ENCODE measurements at places on chromosomes 13 and 19.

GRCh38 chr13:23644126-23644419, 73.9 kb downstream of the TNFRSF19 start:
- no peak for DNase-seq

DNA sequence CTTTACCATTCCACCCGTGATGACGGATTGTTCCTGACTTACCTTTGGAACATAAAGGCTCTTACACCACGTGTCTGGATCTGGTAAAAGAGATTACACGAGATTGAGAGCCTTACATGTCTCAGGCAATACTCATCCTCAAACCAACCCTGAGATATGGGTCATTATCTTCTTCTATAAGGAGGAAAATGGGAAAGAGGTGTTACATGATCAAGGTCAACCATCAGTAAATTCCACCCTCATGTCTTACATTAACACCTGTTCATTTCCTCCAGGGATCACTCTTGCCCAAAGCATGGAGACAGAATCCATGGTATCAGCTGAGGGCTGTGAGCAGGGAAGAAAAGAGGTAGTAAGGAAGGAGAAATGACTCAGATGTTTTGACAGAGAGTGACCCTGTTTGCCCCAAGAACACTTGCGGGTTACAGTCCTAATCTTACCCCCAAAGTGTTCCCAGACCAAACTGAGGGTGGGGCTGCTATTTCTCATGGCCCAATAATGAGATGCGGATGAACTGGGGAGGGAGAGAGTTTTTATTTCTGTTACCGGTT, 19.6 kb downstream of the LILRB4 start:
- DNase-seq = no peak

DNA sequence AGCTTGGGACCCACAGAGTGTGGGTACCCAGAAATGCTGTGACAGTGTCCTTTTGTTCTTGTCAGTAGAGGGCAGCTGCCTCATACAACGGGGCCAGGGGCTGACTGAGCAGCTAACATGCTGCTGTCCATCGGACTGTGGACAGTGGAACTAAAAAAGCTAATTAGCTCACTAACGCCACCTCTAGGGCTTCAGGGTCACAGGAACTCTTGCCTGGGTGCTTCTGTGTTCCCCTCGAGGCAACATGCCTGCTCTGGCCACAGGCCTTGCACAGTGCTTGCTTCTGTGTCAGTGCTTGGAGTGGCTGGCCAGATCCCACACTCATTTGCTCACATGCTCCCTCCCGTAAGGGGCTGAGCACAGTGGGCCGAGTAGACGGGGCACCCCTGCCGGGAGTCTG, 377.0 kb downstream of the OLFM4 start:
- DNase-seq = no peak

DNA sequence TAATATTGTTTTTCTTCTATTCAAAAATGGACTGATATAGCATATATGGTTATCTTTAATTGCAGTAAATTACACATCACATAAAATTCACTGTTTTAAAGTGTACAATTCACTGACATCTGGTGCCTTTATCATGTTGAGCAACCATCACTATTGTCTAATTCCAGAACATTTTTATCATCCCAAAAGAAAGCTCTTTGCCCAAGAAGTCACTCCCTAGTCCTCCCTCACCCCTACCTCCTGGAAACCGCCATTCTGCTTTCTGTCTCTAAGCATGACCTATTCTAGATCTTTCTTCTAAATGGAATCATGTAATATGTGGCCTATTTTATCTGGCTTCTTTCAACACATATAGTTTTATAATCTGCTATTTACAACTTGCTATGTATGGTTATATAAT, 525.6 kb downstream of the DCT start:
- no peak for DNase-seq

- DNase-seq = no peak
These were observed 7.0 kb downstream of the HIF3A start for GRCh38 chr19:46303691-46304397.

DNA sequence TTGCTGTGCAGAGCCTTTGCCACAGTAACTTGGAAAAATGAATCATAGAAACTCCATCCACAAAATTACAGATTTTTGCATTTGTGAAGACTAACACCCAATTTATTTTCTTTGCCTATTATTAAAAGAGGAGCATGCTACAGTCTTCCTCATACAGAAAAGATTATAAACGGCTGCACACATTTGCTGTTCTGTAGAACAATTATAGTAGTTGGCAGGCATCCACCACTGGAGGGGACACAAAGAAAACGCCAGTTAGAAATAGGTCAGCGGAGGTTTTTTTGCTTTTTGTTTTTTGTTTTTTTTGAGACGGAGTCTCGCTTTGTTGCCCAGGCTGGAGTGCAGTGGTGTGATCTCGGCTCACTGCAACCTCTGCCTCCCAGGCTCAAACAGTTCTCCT, 51.6 kb downstream of the SACS start:
- no peak for DNase-seq

- no peak for DNase-seq
These were observed 21.4 kb upstream of the PSG9 start for GRCh38 chr19:43290568-43291359.

- DNase-seq = no peak
These were observed 2.4 kb downstream of the DZIP1 start for GRCh38 chr13:95642028-95642621.

DNA sequence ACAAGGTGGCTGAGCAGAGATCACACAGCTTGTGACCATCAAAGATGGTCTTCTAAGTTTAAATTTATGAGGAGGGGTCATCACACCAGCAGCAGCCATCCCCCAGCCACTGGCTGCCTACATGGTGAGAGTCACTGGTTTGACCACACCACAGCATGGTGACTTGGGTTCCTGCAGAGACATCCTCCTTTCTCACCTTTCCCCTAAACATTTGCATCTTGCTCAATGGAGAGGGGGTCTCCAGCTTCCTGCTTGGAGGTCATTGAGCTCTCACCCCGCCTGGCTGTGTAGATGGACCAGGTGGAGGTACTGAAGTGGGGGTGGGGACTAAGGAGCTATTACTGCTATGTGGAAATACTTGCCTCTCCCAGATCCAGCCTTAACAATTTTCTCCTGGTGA, 247.6 kb upstream of the ARGLU1 start:
- no peak for DNase-seq

- no peak for DNase-seq
These were observed 1440.5 kb upstream of the SPRY2 start for GRCh38 chr13:81781471-81781870.

DNA sequence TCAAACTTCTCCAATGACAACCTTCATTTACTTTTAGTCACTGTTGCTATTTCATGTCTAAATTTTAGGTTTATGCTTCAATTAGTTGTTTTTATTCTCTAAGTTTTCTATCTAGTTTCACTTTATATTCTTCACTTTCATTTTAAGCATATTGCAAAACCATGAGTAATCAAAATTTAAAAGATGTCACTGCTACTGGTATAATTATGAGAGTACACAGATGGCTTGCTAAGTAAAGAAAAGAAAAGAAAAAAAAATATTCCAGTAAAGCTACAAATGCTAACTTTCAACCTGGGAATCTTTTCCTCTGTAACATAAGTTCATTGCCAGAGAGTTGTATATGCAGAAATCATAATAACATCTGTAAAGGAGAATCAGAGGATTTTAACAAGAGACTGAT, 1624.7 kb downstream of the PCDH9 start:
- no peak for DNase-seq

DNA sequence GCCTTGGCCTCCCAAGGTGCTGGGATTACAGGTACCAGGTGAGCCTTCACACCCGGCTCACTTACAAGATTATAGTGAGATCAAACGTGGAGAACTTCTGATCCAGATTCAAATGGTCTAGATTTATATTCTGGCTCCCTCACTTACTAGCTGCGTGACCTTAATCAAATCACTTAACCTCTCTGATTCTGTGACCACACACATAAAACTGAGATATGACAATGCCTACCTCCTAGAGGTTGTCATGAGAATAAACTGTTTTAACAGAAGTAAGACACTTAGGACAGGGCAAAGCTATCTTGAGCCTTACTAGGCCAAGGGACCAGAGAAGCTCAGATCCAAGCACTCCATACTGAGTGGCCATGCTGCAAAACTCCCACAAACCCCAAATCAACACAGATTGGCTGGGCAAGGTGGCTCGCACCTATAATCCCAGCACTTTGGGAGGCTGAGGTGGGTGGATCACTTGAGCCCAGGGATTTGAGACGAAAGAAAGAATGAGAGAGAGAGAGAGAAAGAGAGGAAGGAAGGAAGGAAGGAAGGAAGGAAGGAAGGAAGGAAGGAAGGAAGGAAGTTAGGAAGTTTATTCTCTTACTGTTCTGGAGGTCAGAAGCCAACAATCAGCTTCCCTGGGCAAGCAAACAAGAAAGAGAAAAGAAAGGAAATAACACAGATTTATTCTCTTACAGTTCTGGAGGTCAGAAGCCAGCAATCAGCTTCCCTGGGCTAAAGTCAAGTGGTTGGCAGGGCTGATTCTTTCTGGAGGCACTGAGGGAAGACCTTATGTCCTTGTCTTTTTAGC, 46.1 kb upstream of the MAP3K10 start:
- DNase-seq = no peak

DNA sequence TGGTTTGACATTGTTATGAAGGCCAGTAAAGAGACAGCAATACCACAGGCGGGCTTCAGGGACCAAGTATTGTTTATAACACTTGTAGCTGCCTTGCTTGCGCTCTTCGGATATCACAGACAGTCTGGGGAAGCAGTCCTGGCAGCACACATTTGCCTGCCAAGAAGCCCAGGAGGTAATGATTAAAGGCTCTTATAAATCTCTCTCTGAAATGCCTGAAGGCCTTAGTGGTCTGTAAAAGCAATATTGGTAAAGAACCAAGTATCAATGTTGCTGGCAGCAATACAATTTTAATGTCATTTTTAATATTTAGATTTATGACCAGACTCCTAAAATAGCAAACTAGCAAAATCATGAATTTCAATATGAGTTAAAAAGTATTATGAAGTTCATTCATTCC, 1312.4 kb downstream of the PCDH9 start:
- no peak for DNase-seq

DNA sequence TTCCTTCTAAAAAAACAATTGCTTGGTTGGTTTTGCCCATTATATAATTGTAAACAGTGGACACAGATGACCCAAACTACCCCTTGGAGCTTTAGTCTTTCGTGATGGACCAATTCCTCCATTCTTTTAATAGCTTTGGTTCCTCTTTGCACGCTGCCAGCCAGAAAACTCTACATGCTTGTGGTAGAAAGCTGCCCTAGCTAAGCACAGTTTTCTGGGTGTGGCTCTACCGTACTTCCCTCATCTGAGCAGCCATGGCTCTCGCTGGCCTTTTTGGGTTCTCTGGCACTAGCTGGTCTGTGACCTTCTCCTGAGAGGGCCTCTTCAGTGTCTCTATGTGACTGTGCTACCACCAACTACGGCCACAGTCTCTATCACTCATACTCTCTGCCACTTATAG, 29.9 kb upstream of the CEBPA start:
- no peak for DNase-seq

- no peak for DNase-seq
These were observed 327.8 kb downstream of the ATP8A2 start for GRCh38 chr13:25699600-25699999.

DNA sequence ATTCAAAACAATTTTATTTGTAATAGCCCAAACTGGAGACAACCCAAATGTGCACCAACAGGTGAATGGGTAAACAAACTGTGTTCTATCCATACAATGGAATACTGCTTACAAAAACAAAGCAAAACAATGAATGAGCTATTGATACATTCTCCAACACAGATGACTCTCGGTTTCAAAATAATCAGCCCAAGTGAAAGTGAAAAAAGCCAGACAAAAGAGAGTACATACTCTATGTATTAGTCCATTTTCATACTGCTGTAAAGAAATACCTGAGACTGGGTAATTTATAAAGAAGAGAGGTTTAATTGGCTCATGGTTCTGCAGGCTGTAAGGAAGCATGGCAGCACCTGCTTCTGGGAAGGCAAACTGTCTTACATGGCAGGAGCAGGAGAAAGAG, 65.2 kb upstream of the LRCH1 start:
- DNase-seq = no peak

DNA sequence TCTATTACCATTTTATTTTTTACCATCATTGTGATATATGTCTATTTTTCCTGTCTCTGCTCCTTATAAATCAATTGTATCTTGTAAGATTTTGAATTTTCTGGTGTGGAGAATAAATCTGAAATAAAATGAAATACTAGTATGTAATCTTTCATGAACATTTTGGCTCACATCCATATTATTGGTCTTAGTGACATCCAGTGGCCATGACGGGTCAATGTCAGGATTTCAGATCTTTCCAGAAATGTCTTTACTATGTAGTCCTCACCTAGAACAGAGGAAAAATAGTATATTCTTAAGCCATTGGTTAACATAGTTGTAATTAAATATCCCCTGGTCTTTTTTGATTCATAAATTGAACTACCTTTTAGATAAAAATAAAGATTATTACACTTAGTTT, 109.8 kb upstream of the GPC6 start:
- no peak for DNase-seq

DNA sequence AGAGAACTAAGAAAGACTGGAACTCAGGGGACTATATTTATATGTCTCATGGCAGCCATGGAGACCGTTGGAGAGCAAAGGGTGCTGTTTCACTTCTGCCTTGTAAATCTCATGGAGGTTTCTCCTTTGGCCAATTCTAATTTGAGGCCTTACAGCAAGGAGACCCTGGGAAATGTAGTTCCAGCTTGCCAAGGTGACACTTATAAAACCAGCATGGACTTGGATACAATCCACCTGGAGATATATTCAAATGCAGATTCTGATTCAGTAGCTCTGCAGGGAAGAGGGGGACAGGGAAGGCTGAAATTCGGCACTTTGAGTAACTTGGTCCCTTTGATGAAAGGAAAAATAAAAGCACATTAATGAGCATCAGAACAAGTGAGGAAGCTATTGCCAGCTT, 90.0 kb downstream of the OXGR1 start:
- no peak for DNase-seq

- no peak for DNase-seq
These were observed 41.6 kb upstream of the AMER2 start for GRCh38 chr13:25213715-25214114.

DNA sequence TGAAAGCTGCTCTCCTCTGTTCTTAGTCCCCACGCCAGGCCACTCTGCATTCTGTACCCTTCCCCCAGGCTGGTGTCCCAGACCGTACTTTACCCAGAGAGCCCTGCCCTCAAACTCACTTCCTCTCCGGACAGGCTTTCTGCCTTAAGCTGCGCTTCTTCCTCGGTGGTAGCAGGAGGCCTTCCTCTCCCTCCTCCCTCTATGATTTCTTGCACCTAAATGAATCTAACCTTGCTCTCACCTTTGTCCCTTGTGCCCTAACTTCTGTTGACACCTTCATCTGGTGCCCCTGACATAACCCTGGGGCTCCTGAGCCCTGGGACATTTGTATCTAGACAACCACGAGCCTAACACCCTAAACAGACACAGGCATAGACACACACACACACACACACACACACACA, 29.6 kb upstream of the CEACAM21 start:
- DNase-seq = no peak

Data from stimulated activated CD8-positive, alpha-beta memory T cell treated with anti-CD3 and anti-CD28 coated beads, Interleukin-7, amount 100 ng/mL, for 1 hour (primary cell).